Activated CD8-positive, alpha-beta memory T cell treated with anti-CD3 and anti-CD28 coated beads for 24 hours (primary cell): ENCODE measurements at places on chromosomes 1 and 21.

GRCh38 chr1:81878538-81878937 lies 77.8 kb downstream of the ADGRL2 start:
- DNase-seq = no peak

DNA sequence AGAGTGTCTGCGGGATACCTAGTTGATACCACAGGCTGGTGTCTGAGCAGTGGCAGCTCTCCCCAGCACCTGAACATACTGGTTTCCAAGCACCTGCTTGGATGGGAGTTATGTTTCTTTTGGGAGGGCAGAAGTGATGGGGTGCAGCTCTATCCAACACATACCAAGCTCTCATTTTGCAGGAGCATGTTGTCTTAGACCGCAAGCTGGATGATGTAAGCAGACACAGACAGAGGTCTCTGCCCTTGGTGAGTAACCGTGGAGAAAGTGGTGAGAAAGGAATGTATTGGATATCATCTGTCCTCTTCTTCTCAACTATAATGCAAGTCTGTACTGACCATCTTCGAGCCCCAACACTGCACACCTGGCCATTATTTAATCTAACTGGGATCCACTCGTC lies 37.4 kb downstream of the ZNF496 start:
- no peak for DNase-seq

GRCh38 chr21:29506947-29507346 lies 208.2 kb downstream of the BACH1 start:
- no peak for DNase-seq

DNA sequence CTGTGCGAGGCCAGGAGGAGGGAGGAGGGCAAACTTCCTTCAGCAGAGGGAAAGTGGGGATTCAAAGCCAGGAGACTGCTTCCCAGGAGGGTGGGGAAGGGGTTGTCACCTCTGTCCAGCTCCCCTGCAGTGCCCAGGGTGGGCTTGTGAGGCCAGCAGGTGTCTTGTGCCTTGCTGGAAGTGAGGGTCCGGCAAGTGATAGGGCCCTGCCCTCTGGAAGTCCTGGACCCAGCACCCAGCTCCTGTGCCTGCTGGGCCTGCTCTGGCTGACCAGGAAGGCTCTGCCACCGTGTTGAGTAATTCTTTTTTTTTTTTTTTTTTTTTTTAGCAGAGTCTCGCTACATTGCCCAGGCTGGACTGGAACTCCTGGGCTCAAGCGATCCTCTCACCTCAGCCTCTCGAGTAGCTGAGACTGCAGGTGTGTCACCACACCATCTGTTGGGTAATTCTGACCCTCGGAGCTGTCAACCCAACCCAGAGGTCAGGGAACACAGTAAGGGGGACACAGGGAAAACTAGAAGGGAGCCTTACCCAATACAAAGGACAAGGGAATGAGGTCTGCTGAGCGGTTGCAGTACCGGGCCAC lies 1.0 kb downstream of the BEST4 start:
- peak; percentile 64 for DNase-seq

GRCh38 chr1:96997717-96998116 lies 276.1 kb downstream of the PTBP2 start:
- DNase-seq = no peak

DNA sequence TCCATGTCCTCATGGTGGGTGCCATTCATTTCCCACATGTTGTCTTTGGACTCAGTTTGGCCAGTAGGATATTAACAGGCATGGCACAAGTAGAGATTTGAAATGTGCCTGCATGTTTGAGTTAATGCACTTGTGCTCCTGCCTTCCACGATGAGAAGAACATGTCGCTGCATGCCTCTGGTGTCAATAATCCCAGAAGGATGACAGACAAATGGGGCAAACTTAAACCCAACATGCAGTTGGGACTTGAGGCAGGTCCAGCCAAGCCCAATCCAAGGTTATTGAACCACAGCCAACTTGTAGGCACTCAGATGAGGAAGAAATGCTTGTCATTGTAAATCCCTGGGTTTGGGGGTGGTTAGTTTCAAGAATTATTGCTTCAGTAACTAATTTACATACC lies 174.6 kb downstream of the TRIM33 start:
- DNase-seq = no peak

DNA sequence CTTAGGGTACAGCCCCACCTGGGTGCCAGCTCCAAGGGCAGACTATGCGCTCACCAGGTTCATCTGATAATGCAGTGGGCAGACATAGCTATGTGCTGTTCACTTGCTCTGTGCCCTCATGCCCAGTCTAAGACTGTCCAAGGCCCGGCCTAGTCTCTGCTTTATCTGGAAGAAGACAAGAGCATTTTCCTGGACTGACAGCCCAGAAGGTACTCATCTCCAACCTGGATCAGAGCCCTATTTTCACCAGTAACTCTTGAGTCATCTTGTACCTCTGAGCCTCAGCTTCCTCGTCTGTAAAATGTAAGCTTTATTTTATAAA lies 28.5 kb upstream of the LRRC8C start:
- peak; percentile 71 for DNase-seq

- DNase-seq = peak; percentile 11
Measured at GRCh38 chr21:33939226-33939625, 23.6 kb upstream of the ATP5PO start.

DNA sequence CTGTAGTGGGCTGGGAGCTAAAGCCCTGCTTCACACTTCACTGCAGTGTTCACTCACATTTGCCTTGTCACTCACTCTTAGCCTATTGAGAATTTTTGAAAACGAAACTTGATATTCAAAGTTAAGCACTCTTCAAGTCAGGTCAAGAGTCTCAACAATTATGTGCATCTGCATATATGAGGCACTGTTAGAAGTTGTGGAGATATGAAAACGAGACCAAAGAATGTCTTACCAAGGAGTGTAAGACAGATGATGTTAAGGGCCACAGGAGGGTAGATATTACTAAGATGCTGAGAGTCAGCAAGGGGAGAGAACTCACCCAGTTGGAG lies 64.7 kb upstream of the GJA8 start:
- no peak for DNase-seq

GRCh38 chr1:85322655-85323054 lies 46.2 kb upstream of the BCL10 start:
- DNase-seq = no peak

DNA sequence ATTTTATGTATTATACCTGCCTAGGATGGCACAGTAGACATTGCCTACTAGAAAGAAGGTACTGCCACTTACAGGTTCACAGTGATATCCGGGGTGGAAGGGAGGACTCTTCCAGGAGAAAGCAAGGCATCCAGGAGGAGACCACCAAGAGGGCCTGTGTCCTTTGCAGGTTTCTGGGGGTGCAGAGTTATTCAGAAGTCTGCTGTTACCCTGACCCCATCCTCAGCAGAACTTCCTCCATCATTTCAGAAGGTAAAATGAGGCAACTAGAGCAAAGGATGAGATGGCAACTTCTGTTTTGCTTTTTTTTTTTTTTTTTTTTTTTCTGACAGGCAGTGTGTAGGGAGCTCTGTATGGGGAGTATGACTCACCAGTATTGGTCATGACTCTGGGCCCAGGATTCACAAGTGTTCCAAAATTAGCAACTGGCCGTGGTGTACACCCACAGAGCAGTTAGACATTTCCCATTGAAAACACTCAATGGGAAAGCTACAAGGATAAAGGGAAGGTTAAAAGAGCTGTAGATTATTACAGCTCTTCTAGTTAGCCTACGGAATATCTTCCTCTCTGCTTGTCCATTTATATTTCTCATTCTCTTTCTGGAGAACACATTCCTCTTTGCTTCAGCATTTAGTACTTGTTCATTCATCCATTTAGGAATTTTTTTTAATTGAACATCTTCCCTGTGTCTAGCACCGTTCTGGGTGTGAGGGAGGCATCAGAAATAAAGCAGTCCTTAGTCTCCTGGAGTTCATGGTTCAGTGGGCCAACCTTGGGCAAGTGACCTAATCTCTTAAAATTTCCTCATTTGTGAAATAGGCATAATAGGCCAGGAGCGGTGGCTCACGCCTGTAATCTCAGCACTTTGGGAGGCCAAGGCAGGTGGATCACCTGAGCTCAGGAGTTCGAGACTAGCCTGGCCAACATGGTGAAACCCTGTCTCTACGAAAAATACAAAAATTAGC lies 50.5 kb upstream of the PPP2R5A start:
- no peak for DNase-seq

DNA sequence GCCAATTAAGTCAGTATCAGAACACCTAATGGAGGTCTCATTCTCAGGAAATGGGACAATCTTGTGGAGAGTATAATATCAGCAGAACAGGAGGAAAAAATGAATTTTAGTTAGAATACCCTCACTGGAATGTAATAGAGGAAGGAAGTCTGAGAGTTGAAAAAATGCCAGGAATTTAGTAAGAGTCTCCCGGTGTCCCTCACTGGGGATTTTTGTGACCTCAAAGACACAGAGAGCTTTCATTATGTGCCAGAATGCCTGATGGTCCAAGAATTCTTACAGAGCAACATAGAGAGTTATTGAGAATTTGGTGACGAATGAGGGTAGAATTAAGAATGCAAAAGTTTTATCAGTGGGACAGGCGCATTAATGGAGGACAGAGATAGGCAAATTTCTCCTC lies 443.5 kb upstream of the B3GALT2 start:
- no peak for DNase-seq

DNA sequence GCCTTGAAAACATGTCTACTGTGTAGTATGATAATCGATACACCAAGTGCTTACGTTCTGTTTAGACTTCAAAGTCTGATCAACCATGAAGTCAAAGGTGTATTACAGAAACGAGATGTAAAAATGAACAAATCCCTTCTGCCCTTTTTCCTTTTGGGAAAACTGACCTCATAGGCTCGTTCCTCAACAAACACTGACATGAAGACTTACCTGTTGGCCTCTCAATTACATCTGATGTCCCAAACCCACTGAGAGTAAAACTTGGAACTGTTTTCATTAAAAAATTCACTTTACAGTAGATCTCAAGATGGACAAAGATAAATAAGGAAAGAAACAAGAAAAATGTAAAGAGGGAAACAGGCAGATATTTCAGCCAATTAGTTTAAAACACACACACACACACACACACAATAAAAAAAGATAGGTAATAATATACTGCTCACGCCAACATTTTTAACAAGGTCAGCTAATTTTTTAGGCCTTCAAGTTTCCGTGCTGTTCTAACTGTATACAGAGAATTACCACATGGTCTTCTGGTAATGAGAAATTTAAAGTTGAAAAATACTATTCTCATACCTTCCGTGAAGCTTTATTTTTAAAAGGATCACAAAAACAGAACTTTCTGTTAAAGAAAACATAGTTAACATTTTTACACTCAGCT lies 2.1 kb downstream of the HMGN1 start:
- DNase-seq = no peak

GRCh38 chr1:108565512-108565911 lies 5.6 kb downstream of the EEIG2 start:
- DNase-seq = no peak

DNA sequence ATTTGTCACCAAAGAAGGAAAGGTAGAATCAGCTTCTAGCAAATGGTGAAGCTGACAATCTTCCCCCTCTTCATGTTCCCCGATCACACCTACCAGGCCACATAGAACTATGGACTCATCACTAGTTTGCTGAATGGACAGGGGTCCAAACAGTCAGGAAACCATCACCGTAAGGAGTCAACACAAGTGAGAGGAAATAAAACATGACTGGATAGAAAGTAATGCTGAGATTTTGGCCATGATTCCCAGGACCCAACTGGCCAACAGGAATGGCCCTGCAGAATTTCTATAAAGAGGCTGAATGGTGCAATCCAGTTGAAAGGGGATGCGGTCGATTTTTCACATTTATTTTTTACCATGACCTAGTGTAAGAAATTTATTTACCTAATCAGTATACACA lies 10.7 kb downstream of the DDAH1 start:
- no peak for DNase-seq

DNA sequence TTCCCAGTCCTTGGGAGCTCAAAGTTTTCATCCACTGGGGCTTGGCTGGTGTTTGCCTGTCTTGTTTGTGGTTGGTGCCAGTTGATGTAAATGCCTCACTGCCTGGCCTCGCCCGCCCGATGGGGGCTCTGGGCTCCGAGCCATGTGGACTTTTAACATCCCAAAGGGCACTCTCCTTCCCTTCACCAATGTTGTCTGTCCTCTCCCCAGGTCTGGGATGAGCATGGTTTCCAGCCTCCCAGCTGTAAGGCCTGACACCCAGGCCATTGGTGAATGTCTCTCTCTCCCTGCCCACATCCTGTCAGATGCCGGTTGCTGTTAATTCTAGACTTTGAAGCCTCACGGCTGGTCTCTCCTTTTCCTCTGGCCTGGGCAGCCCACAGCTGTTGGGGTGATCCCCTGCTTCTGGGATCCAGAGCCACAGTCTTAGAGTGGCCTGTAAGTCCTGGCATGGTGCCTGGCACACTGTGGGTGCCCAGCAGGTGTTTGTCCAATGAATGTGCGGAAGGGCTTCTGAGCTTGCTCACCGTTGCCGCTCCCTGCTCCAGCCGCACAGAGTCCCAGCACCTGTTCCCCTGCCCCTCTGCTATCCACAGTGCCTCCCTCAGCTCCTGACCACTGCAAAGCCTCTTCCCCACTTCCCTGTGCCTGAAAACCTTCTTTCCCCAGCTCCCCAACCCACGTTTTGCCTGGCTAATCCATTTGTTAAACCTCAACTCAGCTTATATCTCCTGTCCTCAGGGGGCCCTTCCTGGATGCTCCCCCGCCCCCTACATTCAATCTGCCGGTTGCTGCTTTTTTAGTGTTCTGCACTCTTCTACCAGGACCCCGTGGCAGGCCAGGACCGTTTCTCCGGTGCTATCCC lies 3.3 kb upstream of the C1orf174 start:
- DNase-seq = no peak

- DNase-seq = no peak
Measured at GRCh38 chr1:162329826-162330225, 46.8 kb downstream of the SPATA46 start.

DNA sequence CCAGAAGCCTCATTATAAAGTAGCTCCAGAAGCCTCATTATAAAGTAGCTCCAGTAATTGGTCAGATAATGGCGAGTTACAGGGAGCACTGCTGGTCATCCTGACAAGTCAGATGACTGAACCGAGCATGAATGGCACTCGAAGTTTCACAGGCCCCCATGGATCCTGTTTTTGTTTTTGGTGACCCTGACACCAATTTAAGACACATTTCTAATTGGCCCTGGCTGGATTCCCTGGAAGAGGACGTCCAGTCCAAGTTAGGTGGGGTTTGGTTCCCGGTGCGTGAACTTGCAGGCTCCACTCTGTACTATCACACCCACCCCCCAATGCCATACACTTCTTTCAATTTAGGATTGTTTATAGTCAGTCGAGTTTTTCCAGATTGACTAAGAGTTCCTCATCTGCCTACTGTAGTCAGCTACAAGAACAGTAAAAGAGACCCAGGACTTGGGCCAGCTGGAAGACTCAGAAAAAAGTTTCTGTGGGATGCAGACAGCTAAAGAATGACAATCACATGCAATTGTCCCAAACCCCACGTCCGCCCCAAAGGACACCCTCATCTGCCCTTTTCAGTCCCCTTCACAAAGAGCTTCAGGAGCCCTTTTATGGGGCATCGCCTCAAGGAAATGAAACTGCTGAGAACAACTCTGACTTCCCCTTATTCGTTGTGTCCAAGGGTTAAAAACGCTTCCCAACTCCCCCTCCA lies 2.7 kb downstream of the DHRS3 start:
- DNase-seq = no peak

- DNase-seq = no peak
Measured at GRCh38 chr1:84585803-84586202, 11.6 kb upstream of the CTBS start.
